ENCODE measurements at places on chromosomes 7 and 10.

- no peak for DNase-seq
Measured at GRCh38 chr7:107501593-107501992, 31.7 kb downstream of the GPR22 start.

DNA sequence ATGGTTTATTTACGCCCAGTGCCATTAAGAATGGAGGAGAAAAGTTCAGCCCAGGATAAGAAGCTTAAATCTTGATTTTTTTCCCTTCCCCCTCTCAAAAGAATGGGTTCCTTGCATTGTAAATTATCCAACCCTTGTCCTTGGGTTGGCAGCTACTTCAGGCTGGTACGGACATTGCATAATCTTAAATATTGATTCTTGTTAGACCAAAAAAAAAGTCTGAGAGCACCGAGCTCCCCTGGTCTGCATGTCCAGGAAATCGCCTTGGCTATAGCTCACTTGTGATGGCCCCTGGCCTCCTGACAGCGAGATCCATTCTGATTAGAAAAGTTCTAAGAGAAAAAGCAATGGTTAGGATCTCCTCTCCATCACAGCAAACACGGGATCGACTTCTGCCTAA is 151.7 kb downstream of the EBF3 start:
- DNase-seq, result no peak

GRCh38 chr10:58868736-58869435 is 307.6 kb upstream of the PHYHIPL start:
- DNase-seq, result no peak

DNA sequence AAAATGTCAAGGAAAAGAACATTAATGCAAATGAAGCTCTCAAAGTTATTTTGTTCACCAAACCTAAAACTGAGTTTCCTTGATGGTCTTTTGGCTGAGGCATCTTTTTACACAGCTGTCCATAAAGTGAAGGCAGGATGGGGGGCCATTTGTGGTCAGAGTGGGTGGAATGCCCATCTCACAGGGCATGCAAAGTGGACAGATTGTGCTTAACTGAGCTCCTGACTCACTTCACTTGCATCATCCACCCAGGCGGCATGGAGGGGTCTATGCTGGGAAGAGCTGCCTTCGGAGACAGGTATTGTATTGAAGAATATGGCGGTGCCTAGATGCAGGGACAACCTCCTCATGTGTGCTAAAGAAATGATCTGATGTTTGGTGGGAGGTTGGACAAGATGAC is 905.3 kb downstream of the KCNMA1 start:
- no peak for DNase-seq

- no peak for DNase-seq
Measured at GRCh38 chr10:58644311-58644710, 131.6 kb downstream of the BICC1 start.
